ENCODE measurements at places on chromosomes 2 and 18. TPM values are rescaled to one million over a fixed set of nuclear protein-coding genes. Genes with fewer than 3 reads are reported as not detected.

SPR gene
- polyA plus RNA-seq = 14.9 TPM

DNA sequence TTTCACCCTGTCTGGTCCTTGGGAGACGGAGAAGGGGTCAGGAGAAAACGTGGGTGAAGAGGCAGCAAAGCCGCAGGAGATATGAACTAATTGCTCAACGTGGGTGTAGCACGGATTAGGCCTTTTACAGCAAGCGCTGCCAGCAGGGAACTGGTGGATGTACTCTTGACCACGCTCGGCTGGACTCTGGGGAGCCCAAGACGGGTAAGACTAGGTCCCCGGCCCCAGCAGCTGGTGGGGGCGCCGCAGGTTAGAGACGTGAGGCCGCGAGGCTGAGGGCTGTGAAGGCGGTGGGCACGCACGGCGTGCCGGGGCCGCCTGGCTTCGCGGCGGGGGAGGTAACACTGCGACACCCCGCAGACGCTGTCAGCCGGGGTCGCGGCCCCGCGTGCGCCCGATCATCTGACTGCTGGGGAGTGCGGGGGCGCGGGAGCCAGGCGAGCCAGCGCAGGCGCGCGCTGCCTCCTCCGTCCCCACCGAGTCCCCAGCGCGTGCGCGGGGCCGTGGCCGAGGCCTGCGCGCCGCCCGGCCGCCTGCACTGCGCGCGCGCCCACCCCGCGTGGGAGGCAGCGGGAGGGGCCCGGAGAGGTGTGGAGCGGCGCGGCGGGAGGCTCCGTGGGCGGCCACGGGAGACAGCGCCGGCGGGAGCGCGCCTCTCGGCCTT is at the start of gene CLIP4:
CLIP4 (plus strand) TSS at position 470 of the 664 bp plus-strand sequence. CDS start 5,974 bp downstream, outside the sequence.
- DNase-seq = no peak

CAB39 gene
- polyA plus RNA-seq = 23.6 TPM

- DNase-seq = no peak
These were observed 19.1 kb downstream of the MAL start for GRCh38 chr2:95044601-95045000.

DNA sequence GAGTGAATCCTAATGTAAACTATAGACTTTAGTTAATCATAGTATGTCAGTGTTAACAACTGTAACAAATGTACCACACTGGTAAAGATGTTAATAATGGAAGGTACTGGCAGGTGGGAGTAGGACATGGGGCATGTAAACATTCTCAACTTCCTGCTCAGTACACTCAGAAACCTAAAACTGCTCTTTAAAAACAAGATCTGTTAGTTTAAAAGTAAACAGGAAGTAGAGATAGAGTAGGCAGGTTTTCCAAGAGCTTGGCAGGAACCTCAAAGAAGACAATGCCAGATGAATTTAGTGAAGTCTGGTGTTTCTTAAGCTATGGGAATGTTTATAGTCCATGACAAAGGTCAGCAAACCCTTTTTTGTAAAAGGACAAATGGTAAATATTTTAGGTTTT is 46.6 kb downstream of the CCDC138 start:
- DNase-seq = no peak

IL36RN gene
- polyA plus RNA-seq = not detected

DNA sequence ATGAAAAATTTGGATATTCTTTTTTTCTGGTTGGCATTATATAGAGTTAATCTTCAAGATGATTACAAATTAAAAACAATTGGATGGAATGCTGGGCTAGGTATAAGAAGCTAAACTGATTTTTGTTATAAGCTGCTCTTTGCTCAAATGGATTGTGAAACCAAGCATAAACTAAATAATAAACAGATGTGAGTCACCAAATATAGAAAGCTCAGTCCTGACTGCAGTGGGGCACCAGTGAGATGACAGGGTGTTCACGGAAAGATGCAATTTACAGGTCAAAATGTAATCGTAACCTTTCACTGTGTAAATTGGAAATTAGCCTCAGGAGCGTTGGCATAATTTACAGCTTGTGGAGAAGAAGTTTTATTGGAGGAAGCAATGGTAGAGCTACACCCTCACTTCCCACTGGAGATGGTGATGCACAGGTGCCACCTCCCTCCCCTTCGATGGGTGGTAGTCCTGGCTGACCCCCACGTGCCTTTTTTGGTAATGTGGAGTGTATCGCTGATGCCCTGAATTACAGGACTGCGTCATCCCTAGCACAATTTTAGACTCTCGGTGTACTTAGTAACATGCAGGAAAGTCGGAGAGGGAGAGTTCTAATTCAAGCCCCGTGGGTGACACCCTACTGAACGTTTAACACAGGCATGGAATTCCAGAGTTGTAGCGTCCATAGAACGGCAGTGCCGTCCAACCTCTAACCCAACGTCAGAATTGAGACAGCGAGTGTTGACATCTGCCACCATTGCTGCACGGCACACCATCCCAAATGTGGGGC is 73.9 kb upstream of the NFATC1 start:
- DNase-seq = no peak

GRCh38 chr2:64796926-64797325 is 143.2 kb upstream of the SERTAD2 start:
- no peak for DNase-seq
